ENCODE measurements at places on chromosomes 7 and 10.

DNA sequence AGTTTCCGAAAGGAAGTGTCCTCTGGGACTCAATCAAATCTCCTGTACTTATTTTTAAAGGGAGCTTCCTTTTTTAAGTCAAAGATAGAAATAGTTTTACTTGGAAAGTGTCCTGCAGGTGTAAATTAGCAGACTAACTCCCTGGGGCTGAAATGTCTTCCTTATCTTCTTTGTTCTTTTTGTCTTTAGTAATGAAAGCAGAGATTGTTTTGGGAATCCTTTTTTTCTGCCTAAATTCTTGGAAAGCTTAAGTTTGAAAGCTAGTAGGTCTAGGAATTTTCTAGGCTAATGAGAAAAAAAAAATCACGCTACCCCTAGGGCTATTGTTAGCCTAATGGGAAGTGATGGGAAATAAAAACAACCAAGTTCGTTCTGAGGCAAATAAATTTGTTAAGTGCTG lies 139.1 kb upstream of the CSTF2T start:
- no peak for DNase-seq

GRCh38 chr7:128874140-128875031 lies 11.7 kb downstream of the ATP6V1F start:
- no peak for DNase-seq

DNA sequence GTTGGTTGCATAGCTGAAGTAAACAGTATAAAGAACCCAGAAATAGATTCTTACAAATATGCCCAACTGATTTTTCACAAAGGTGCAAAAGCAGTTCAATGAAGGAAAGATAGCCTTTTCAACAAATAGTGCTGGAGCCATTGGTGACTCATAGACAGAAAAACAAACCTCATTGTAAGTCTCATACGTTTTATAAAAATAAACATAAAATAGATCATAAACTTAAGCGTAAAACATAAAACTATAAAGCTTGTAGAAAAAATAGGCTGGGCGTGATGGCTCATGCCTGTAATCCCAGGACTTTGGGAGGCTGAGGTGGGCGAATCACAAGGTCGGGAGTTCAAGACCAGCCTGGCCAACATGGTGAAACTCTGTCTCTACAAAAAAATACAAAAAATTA lies 318.8 kb upstream of the IGFBP3 start:
- no peak for DNase-seq

GRCh38 chr7:55977831-55978230 lies 13.4 kb downstream of the NIPSNAP2 start:
- no peak for DNase-seq

DNA sequence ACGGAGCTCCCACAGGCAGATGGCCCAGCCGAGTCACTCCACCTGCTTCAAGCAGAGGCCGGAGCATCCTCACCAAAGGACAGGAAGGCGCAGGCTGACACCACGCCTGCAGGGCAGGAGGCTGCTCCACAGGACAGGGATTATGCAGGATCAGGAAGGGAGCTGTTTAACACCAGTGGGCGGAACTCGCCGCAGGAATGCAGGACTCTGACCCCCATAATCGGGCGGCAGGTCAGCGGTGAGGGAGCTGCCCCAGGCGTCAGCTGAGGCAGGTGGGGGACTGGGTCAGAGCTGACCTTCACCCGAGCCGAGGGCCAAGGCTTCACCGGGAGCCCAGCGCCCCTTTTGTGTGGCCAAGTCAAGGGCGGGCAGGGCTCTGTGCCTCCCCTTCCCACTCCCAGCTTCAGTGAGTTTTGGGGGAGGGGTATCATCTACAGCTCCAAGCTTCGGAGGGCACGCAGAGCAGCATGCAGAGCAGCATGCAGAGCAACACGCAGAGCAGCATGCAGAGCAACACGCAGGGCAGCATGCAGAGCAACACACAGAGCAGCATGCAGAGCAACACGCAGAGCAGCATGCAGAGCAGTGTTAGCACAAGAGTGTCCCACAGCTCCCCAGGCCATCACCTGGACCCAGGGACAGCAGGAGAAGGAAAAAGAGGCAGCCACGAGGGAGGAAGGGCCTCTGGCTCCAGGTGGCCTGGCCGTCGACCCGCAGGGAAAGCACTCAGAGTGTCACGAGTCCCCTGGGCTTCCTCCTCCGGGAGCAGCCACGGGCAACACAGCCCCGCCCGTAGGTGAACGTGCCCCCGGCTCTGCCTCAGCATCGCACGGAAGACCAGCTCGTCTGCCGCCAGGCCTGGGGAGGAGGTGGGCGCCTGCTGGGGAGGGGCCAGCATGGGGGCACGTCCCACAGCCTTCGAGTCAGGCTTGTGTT lies 151.7 kb upstream of the PPP2R2D start:
- no peak for DNase-seq

GRCh38 chr10:79215531-79215930 lies 131.7 kb upstream of the PPIF start:
- DNase-seq = no peak

- DNase-seq = no peak
Observed at GRCh38 chr10:17585016-17585415, 32.2 kb downstream of the HACD1 start.

- no peak for DNase-seq
Observed at GRCh38 chr7:14839307-14839706, 63.2 kb downstream of the DGKB start.

DNA sequence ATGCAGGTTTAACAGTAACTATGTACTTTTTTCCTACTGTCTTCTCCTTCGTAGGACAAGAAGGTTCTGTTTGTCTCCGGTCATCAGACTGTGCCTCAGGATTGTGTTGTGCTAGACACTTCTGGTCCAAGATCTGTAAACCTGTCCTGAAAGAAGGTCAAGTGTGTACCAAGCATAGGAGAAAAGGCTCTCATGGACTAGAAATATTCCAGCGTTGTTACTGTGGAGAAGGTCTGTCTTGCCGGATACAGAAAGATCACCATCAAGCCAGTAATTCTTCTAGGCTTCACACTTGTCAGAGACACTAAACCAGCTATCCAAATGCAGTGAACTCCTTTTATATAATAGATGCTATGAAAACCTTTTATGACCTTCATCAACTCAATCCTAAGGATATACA lies 2.4 kb downstream of the DKK1 start:
- no peak for DNase-seq

- DNase-seq = no peak
Observed at GRCh38 chr10:31659665-31660064, 269.0 kb downstream of the ARHGAP12 start.

All from right hindlimb (tissue), 1 donor.